ENCODE measurements at places on chromosomes 6 and 20. TPM values are rescaled to one million over a fixed set of nuclear protein-coding genes. Genes with fewer than 3 reads are reported as not detected.

GRCh38 chr6:84539122-84539856, 225.1 kb downstream of the TBX18 start:
- no peak for DNase-seq

DNA sequence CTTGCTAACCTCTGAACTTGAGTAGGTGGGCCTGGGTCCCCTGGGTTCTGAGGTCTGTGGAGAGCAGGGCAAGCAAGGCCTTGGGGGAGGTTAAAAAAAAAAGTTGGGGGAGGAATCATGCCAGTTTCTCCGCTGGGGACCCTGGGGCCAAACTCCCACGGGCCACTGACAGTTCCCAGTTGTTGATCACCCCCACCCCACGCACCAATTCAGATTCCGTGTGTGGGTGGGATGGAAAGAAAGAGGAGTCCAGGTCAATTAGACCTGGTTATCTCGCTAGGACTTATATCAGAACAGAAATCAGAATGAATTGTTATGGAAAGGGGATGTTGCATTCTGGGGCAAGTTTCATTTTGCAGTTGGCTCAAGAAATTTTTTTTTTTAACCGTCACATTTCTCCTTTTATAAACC, 46.7 kb upstream of the SUPT3H start:
- no peak for DNase-seq

The SLC13A3 gene
- polyA plus RNA-seq = 0.54 TPM

The PM20D2 gene
- polyA plus RNA-seq = 31.3 TPM

The HRH3 gene
- not detected for polyA plus RNA-seq
